ENCODE measurements at places on chromosomes 7 and 10.

DNA sequence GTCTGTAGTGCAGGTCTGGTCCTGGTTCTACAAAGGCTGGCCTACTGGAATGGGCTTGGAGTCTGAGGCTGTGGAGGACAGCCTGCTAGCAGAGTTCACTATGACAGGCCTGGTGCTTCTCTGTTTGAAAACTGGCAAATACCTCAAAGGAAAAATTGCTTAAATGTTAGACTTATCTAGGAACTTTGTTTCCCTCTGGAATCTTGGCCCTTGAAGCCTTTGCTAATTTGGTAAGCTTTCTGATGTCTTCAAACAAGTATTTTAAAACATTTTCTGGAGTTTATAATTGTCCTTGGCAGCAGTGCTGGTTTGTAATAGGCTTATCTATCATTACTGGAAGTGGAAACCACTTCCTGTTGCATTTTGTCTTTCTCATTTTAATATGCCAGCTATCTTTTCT is 139.7 kb downstream of the TMEM26 start:
- DNase-seq: no peak

DNA sequence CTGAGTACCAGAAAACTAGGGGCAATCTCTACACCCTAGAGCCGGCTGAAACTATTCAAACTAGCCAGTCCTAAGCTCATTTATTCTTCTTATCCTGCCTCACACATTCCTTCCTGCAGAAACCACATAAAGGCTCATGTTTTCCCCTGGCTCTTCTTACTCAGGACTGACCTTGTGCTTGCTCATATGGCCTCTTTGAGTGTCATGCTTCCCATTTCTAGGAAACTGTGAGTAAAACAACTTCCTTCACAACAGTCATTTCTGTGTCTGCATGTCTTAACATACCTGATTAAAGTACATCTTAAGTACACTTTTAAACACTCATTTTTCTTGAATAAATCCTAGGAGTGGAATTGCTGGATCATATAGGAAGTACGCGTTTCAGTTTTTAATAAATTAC is 52.3 kb upstream of the KIAA1217 start:
- no peak for DNase-seq

DNA sequence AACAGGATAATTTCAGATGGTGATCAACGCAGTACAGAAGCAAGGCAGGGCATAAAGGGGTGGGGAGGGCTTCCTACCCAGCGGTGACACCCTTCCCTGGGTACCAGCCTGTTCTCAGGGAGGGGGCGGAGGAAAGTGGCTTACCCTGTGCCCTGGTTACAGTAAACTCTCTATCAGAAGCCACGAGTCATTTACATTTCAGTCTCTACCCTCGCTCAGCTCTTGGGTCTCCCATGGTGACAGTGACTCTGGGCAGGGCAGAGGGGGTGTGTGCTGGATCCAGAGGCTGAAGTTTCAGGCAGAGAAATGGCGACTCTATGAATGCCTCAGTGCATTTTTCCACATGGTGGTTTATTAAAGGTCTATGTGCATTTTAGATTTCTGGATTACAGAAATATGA is 107.0 kb downstream of the ADARB2 start:
- DNase-seq: no peak

DNA sequence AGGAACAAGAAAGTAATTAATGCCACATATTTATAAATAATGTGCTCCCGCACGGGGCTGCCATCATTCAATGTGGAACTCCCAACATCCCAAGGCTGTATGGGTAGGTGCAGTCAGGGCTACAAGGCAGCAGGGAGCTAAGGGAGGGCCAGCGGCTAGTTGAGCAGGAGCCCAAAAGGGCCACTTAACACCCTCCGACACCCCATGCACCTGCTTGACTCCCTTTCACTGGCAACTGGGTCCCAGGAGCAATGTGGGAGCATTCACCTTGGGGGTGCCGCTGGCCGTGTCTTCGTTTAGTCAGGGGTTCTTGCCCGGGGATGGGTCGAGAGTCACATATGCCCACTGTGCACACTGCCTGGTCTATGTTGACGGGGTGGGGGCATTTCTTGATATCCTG is 27.9 kb downstream of the SCART1 start:
- no peak for DNase-seq

- DNase-seq: no peak
Measured at GRCh38 chr7:44061645-44062179, 3.7 kb downstream of the PGAM2 start.

DNA sequence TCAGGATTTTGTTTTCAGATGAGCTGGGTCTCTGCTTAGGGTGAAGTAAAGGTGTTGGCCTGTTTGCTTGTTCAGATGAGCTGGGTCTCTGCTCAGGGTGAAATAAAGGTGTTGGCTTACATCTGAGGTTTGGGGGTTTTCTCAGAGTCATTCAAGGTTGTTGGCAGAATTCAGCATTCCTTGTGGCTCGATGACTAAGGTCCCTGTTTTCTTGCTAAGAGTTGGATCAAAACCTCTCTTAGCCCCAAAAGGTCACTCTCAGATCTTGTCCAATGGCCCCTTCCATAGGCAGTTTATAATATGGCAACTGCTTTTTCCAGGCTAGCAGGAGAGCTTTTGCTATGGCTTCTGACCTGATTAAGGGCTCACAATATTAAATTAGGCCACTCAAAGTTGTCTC is 106.6 kb downstream of the ADAM22 start:
- DNase-seq: no peak

- DNase-seq: no peak
Measured at GRCh38 chr10:74875966-74876365, 49.6 kb downstream of the KAT6B start.

DNA sequence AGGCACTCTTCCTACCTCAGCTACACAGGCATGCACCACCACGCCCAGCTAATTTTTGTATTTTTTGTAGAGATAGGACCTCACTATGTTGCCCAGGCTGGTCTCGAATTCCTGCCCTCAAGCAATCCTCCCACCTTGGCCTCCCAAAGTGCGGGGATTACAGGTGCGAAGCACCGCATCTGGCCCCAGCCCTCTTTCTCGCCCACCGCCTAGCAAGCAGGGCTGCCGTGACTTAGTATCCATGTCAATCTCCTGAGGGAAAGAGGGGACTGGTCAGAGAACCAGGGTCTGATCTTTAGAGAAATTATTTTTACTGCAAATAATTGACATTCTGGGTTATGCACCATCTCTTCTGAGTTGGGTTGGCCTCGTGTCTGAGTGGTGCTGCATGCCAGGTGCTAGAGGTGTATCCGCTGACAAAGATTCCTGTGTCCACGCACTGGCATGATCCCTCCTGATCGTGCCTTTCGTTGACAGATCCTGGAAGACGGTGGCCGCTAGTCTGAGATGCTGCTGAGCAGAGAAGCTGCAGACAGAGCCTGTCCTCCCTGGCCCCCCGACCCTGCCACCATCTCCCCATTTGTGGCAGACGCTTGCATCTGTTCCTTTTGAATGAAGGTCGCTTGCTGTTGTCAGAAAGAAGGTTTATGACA is 22.7 kb downstream of the WIPI2 start:
- DNase-seq: no peak

DNA sequence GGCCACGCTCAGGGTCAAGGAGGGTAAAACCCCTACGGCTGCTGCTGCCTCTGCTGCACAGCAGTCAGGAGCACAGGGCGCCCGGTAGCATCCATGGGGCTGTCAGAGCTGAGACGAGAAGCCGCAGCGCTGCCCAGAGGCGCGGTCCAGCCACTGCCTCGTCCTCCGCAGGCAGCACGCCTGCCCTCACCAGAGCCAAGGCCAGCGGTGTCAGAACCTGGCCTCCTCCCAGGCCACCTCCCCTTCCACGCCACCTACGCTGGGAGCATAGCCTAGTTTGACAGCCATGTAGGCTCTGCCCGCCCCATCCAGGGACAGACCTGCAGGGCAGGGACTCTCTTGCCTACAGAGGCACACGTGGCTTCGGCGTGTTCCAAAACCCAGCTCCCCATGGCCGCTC is 16.2 kb downstream of the INTS1 start:
- DNase-seq: no peak

DNA sequence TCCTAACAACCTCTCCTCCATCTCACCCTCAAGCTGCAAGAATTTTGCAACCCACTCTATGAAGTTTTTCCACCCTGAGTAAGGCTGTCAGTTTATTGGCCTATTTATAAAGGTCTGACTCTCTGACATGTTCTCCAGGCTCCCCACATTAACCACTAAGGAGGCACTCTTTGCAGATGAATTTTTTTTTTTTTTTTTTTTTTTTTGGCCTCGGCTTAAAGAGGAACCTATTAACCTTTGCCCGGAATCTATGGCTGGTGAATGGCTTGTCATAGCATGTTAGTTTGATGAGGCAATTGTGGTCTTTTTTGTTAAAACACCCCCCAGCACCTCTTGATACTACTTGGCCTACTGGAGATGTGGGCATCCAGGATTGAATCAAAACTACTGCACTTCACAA is 57.1 kb downstream of the TBXAS1 start:
- no peak for DNase-seq

GRCh38 chr7:79420464-79420863 is 33.0 kb downstream of the MAGI2 start:
- no peak for DNase-seq

GRCh38 chr7:101537205-101537604 is 91.9 kb downstream of the MYL10 start:
- no peak for DNase-seq

DNA sequence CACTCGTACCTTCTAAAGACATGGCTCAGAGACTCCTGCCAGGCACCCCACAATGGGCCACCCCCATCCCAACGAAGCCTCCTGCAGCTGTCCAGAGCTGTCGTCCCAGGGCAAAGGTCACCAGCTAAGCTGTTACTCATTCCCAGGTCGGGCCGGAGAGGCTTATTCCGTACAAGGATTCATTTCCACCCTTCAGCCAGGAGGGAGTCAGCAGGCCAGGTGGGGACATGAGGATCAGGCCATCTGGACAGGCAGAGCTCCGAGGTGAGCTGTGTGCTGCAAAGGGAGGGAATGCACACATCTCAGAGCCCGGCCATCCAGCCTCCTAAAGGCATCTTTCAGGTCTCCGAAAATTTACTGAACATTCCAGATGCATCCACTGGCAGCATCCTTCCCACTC is 63.9 kb upstream of the NANOS1 start:
- DNase-seq: no peak

DNA sequence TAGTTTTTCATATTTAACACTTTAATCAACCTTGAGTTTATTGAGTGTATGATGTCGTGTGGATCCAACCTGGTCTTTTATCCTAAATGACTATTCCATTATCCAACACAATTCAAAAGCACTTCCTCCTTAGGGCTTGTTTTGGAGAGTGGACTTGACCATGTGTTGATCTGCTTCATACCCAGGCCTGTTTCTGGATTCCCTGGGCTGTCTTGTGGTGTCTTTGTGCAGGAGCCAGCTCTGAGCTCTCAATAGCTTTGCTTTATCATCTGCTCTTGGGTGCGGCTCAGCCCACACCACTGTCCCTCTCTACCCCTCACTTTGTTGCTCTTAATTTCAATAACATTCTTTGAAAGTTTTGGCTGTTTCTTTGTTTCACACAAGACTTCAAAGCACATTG is 70.9 kb upstream of the CHST15 start:
- DNase-seq: no peak

GRCh38 chr7:26858735-26859134 is 5.7 kb downstream of the SKAP2 start:
- no peak for DNase-seq

DNA sequence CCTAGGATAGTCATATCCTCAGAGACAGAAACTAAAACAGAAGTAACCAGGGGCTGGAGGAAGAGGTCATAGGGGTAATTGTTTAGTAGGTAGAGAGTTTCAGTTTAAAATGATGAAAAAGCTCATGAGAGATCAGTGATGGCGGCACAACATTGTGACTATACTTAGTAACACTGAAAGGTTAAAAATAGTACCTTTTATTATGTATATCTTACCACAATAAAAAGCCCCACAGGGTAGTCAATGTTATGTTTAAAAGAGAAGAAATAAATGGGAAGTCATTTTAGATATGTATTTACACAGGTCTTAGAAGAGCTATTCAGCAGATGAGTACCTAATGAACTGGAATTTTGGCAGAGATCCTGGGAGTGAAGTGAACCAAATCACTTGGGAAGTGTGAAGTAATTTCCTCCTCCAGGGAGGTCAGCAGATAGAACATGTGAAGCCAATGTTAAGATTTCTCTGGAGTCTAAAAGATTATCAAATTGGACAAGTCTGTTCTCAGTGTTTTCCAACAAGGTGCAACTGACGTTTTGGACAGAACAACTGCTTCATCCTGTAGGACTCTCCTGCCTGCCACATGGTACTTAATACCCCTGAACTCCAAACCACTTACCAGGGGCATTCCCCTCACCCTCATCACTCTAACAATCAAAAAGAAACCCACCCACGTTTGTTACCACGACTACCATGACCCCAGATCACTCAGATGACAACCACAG is 6.4 kb downstream of the CDCA7L start:
- peak; percentile 10 for DNase-seq

GRCh38 chr10:31288001-31288400 is 31.0 kb upstream of the ZEB1 start:
- DNase-seq: no peak

DNA sequence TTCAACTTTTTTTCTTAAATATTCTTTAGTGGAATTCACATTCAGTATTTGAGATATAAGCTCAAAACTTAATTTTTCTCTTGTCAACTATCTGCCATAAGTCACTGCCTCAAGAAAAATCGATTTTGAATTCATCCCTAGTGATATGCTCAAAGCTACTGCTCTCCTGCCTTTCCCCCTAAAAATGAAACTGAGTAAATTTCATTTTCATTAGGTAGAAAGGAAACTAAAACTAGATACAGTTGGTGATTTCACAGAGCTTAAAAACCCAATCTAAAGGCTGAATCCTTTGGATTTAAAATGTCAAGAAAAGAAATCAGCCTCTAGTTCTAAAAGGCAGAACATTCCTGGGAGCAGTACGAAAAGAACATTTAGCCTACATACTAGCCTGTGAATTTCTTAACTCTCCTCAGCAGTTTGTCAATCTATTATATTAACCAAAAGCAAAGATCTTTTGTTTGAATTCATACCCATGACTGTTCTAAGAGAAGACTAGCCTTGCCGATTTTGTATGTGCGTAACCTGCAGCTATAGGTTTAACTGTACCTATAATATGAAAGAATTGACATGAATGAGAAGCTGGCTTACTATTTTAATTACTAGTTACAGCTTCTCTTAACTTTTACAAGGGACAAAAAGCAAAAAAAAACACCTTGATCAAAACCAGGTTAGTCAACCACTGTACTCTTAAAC is 4.9 kb upstream of the FAM53B start:
- DNase-seq: no peak

DNA sequence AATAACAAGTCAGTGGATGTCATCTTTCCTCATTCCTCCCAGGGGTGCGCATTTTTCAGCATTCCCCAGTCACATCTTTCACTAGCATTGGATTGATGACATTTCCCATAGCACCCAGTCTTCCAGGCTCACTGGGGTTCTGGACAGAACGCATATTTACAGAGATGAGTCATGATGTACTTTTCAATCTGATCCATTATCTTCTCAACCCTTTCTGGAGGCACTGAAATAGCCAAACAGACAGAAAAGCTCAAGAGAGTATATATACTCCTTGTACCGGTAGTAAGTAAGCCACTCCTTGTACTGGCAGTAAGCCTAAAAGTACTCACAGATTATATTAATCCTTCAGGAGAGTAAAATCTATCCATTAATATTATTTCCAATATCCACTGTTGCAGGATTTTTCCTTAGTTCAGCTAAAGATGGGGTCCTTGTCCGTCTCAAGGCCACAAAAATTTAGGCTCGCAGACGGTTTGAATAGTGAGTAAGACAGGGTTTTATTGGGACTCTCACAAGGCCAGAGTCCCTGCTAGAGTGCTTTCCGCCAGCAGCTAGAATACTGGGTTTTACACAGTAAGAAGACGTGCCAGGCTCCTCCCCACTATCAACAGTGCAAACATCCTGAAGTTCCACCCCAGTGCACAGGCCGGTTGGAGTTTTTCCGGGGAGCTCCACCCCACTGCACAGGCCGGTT is 60.8 kb downstream of the MDH2 start:
- DNase-seq: no peak

Data from C1 segment of cervical spinal cord (tissue), 14 donors.